Caki2 (cell line): ENCODE measurements at places on chromosomes 3 and 15. TPM values are rescaled to one million over a fixed set of nuclear protein-coding genes. Genes with fewer than 3 reads are reported as not detected.

Gene ACSBG1
- not detected in 2 replicates for total RNA-seq

GRCh38 chr3:149801195-149801594, 8.8 kb upstream of the ANKUB1 start:
- no peak for DNase-seq

DNA sequence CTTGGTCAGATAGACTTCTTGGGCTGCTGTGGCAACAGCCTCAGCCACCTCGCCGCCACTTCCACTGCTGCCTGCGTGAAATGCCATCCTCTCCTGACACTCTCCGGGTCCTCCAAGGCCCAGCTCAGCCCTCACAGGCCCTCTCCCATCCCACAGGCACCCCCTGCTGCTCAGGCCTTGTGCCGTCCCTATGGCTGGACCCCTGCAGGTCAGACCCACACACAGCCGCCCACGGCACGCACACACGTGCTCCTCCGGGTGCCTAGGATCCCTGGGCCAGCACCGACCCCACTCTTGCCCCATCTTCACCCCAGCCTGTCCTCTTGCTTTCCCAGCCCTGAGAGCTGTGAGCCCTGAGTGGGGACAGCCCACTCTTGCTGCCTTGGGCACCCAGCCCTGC, 19.7 kb downstream of the CFAP100 start:
- no peak for DNase-seq

- no peak for DNase-seq
Observed at GRCh38 chr3:183284570-183284969, 31.5 kb downstream of the B3GNT5 start.

GRCh38 chr3:177916461-177916860, 619.8 kb upstream of the KCNMB2 start:
- DNase-seq = no peak

- no peak for DNase-seq
Observed at GRCh38 chr3:37237252-37237651, 62.9 kb upstream of the LRRFIP2 start.

Gene KLHL6
- total RNA-seq = not detected in 2 replicates

Gene DUOXA2
- not detected in 2 replicates for total RNA-seq

DNA sequence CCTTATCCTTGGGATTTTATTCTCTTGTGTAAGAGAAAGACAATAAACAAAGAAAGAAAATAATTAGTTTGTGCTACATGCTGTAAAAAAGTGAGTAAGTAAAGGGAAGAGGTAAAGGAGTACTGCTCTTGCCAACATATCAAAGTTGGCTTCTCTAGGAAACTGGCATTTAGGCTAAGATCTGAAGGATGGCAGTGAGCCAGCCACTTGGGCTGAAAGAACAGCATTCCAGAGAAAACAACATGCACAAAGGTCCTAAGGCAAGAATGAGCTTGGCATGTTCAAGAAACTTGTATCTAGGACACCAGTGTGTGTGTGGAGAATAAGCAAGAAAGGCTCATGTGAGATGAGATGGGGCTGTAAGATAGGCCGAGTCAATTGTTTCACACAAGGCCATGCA, 245.5 kb upstream of the MANF start:
- DNase-seq = no peak

Gene ISL2
- 1.4 and 8.1 TPM in 2 replicates for total RNA-seq

GRCh38 chr3:42946050-42946449, 33.1 kb upstream of the GASK1A start:
- DNase-seq = no peak

DNA sequence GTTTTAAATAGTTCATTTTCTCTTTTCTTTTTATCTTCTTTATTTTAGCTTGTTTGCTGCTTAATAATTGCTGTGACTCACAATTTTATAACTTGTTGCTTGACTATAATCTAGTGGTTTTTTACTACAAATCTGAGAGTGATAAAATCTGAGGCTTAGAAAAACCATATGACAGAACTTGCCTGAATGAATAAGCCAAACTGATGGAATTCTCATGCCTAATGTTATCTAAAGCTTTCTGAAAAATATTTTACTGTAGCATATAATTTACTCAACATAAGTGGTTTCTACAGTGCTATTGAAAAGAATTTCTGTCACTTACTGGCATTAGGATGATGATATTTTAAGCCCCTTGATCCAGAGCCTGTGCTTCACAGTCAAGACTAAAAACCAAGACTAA, 175.1 kb downstream of the VGLL3 start:
- no peak for DNase-seq

DNA sequence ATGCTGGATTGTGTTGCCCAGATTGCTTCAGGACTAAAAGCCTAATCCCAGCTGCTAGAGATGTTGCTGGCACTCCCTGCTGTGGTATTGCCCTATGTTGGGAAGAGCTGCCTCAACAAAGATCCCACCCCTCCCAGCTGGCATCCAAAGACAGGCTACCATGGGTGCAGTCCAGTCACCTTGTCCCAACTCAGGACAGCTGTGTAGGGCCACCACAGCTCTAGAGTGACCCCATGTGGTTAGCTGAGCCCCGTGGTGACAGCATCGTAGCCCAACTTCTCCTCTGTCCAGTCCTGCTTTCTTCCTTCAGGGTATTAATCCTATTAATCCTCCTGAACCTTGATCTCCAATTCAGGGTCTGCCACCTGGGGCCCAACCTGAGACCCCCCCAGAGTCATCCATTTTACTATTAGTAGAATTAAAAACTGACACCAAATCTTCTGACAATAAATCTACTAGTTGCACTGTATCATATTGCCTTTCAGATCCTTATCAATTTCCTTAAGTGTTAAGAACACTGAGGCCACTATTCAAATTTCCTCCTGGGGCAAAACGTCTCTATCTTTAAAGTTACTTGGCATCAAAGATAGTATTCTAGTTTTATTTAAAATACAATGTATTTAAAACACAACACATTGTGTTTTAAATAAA, 83.5 kb downstream of the AQP9 start:
- DNase-seq = no peak

DNA sequence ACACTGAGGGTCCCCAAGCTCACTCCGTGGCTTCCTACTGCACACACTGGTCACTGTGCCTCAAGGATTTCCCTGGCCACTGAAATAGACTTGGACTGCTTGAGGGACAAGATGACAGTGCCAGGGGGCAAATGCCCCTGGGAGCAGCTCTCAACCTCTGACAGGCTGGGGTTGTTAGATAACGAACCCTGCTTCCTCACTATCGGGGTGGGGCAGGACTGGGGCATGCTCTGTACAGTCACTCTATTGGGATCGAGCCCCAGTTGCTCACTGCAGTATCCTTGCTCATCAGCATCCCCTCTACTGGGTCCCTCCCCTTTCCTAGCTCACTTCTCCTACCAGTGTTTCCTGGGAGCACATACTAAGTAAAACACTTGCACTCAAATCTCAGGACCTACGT, 610.8 kb downstream of the NTRK3 start:
- DNase-seq = no peak
